ENCODE measurements at places on chromosomes 1 and 21. TPM values are rescaled to one million over a fixed set of nuclear protein-coding genes. Genes with fewer than 3 reads are reported as not detected.
A peak's percentile ranks its signal among the peaks of the same experiment; 100 is the strongest.

DNA sequence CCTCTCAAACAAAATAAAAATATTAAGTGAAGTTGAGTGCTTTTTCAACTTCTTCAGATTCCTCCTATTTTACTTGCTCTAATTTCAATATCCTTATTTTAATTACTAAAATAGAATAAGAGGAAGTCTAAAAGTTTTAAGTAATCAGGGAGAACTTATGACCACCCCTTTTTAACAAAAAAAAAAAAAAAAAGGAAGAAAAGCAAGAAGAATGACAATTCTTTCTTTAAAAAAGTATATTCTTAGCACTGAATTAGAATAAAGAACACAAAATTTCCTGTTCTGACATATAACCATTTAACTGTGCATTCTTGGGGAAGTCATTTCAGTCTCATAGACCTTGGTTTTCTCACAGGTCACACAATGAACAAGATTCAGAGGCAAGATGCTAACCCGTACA is 46.8 kb downstream of the SAMSN1 start:
- no peak for DNase-seq

DNA sequence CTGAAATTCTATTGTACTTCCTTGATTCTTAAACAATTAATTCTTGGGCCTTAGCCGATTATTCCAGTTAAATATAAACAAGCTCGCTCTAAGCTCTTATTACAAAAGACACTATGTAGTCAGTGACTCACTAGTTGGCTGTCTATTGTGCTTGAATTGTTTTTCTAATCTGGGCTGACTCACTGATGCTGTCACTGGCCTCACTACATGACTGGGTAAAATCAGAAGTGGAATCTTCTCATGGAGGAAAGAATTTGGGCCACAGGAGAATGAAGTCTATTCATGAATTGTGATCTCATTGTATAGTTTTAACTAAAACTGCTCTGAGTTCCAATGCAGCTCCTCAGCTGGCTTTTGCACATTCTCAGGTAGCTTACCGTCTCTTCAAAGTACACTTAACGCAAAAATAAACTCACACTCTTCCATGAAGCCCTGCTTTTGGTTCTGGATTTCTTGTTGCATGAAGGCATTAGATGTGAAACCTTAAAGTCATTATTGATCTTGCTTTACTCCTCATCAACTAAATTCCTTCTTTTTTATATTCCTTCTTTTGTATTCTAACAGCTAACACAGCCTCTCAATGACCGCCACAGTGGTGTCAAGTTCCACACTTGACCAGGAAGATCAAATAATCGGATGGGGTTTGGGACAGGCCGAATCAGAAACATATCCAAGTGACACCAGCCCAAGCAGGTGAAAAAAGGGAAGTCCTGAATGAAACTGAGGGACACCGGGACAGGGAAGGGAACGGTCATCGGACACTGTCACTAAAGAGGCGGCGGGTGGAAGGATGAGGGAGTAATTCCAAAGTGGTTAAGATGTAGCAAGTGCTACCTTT is 80.9 kb upstream of the LBR start:
- DNase-seq, result no peak

DNA sequence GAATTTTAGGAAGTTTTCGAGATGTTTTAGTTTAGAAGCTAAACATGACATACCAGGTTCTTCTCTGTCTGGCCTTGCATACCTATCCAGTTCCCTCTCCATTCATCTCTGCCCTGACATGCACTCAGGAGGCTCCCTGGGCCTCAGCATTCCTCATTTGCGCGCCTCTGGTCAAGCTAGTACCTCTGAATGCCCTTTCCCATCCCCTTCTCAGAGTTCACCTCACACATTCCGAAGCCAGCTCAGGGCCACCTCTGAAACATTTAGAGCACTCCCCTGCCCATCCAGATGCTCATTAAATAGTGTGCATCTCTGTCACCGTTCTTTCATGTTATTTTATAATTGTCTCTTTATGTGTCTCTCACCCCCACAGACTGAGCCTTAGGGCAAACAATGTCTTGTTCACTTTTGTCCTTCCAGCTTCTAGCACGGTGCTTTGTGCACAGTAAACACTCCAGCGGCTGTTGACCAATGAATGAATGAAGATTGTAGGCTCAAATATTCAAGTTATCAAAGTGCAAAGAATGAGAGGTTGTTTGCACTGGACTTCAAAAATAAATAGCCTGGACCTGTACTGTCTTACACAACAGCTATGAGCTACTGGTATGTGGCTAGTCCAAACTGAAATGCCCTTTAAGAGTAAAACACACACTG is 1.2 kb upstream of the DHCR24 start:
- DNase-seq, result no peak

DNA sequence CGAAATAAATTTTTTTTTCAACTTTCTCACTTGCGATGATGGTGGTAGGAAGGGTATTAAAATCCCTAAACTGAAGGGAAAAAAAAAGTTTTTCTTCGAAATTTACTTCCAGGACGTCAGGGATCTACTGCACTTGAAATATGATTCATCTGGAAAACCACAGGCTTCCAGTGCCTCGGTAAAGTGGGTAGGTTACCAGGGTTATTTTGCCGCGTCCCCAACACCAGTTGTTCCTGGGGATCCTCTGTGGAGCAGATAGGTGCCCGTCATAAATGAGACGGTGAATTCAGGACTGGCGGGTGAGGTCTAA is 773 bp downstream of the RABIF start:
- no peak for DNase-seq

DNA sequence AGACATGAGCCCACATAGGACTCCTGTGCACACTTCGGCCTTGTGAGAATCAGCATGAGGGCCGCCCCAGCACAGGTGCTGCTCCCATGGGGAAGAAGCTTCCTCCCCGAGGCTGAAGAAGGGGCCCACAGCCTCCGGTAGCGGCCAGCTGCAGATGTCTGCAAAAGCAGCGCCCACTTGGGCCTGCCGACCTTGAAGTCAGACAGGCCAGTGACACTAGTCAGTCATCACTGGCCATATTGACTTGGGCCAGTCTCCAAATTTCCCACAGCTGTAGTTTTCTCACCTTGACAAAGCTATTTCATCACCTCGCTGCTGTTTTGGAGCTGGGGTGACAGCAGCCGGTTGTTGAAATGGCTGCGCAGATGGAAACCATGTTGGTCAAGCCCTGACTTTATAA is 83.0 kb downstream of the RIPK4 start:
- no peak for DNase-seq

The ODR4 gene
- 9.2 TPM for total RNA-seq

DNA sequence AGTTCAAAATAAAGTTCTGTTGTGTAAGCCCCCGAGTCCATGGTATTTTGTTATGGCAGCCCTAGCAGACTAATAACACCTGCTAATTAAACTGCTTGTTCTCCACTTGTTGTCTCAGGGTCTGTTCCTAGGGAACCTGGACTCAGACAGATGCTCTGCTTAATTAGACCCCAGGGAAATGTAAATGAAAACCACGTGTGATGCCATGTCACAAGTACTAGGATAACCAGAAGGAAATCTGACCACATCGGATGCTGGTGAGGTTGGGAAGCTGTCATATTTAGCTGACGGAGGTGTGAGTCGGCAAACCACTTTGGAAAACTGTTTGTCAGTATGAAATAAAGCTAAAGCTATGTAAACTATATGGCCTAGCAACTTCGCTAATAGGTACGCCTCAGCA is 19.6 kb downstream of the EDN2 start:
- DNase-seq, result no peak

GRCh38 chr21:25826652-25827051 is 91.9 kb downstream of the GABPA start:
- DNase-seq, result no peak

DNA sequence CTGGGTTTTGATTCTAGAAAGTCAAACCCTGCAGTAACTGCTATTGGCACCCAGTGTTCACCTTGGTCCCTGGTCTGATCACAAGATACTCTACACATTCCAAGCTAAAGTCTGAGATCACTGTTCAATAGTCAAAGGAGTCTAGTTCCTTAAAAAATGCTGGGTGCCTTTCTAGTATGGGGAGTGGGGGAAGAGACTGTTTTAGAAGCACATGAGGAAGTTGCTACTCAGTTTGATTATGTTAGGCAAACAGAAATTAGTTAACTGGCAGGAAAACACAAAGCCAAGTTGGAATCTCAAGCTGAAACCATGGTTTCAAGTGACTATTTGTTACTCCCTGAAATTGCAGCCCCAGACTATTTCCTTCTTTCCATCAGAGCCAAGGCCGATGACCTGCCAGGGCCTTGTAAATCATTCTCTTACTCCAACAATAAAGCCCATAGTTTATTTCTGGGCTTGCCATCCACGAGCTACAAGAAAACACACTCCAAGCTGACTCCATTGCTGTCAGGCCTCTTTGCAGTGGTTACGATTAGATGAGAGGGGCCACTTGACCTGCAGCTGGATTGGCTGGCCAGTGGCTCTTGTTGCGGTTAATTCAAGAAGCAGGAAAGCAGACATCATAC is 21.1 kb upstream of the VTCN1 start:
- no peak for DNase-seq

The SYDE2 gene
- total RNA-seq, result 23.0 TPM

GRCh38 chr21:43702785-43703034 is 16.2 kb upstream of the PDXK start:
- DNase-seq, result peak; percentile 49

All from left ventricle myocardium superior (tissue), 1 donor.